ENCODE measurements at places on chromosomes 12 and 14.

DNA sequence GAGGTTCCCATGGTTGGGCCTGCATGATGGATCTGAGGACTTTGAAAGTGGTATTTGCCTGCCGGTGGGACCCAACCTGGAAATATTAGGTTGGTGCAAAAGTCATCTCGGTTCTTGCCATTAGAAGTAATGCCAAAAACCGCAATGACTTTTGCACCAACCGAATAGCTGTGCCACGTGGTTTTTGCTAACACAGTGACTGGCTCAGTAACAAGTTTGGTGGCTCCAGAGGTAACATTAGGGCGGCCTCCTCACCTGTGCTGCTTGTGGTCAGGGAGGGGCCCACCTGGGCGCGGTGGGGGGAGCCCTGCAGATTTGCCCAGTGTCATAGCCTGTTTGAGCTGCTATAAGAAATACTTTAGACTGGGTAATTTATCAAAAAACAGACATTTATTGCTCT is 1.8 kb downstream of the BDKRB2 start:
- DNase-seq = no peak

DNA sequence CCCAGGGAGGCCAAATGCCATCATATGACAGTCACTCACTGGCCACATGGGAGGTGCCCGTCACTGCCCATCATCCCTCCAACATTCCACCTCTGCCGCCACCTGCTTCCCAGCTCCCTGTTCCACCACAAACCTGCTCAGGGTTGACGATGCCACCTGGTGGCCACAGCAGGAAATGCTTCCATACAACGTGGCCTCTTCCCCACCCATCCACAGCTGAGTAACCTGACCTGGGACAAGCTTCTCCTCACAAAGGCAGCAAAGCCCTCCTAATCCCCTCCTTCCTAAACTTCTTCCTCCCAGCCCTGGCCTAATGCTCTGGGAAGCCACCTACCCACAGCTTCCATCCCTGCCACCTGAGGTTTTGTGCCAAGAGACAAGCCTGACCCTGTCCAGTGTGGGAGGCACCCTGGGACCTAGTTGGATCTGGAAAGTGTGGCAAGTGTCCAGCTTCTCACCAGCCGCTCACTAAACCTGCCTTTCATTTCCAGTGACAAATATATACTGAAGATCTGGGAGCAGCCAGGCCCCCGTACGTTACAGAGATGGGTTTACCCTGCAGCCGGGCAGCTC is 4.3 kb downstream of the DEGS2 start:
- DNase-seq = no peak

GRCh38 chr12:8697120-8697475 is 693 bp upstream of the RIMKLB start:
- DNase-seq = no peak

GRCh38 chr12:129489100-129489676 is 414.6 kb downstream of the TMEM132D start:
- no peak for DNase-seq

- DNase-seq = no peak
These were observed 636 bp downstream of the ZFYVE21 start for GRCh38 chr14:103716091-103716801.

DNA sequence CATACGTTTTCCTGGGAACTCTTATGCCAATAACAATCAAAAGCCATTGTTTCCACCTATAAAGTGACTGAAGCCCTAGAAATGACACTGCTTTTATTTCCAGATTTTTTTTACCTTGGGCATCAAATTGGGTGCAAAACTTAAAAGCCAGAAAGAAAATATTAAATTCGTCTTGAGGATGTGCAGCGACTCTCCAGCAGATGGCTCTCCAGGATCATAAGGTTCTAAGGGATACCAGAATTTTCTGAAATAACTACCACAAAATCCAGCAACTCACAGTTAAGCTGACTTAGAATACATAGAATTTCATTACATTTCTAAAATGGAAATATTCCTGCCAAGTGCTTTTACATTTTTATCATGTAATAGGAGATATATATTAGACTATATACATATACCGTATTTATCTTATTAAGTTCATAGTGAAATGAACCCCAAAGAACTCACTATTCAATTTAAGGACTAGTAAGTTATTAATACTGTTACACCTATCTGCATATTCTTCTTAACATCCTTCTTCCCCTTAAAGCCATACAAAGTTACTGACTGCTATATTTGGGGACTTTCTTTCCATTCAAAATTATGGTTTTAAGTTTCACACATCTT is 44.0 kb downstream of the ARMH4 start:
- peak; percentile 58 for DNase-seq

- DNase-seq = peak; percentile 55
These were observed at the start of gene C14orf39 for GRCh38 chr14:60485598-60486251. C14orf39 (minus strand) TSS chr14:60486063; CDS start chr14:60485078, 985 bp downstream.

DNA sequence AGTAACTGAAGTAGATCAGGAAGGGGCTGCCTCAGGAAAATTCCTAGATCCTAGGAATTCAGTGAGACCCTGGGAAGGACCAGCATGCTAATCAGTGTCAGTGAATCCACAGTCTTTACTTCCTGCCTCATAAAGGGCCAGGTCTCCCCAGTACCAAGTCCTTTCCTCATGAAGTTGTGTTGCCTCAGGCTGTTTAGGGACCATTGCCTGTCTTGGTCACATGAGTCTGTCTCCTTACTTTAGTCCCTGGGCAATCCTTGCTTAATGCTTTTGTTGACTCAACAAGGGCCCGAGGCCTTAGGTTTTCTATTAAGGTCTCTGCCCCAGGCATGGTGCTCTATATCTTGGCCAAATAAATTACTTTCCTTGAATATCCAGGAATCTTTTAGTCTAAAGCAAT is 16.1 kb upstream of the ATF1 start:
- no peak for DNase-seq

DNA sequence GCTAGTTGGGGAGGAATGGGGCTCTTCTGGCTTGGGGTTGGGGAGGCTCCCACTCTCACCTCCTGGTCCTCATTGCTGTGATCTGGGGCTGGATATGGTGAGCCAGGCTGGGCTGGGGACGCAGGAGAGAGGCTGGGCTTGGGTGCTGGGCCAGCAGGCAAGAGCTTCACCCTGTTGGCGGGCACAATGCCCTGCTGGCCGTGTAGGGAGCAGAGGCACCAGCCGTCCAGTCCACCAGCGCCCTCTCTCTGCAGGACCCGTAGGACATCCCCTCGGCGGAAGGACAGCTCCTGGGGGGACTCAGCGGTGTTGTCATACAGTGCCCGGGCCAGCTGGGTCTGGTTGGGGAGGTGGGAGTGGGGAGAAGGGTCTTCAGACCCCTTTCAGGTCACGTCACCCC is 4.5 kb downstream of the EFS start:
- DNase-seq = no peak

All from fibroblast of skin of right quadriceps (primary cell).